ENCODE measurements at places on chromosomes 3 and 15.

GRCh38 chr3:131004603-131005002 lies 22.0 kb downstream of the ASTE1 start:
- no peak for DNase-seq

GRCh38 chr3:42043099-42043813 lies 47.9 kb upstream of the TRAK1 start:
- no peak for DNase-seq

- no peak for DNase-seq
Measured at GRCh38 chr15:31207246-31207645, 105.7 kb upstream of the TRPM1 start.

DNA sequence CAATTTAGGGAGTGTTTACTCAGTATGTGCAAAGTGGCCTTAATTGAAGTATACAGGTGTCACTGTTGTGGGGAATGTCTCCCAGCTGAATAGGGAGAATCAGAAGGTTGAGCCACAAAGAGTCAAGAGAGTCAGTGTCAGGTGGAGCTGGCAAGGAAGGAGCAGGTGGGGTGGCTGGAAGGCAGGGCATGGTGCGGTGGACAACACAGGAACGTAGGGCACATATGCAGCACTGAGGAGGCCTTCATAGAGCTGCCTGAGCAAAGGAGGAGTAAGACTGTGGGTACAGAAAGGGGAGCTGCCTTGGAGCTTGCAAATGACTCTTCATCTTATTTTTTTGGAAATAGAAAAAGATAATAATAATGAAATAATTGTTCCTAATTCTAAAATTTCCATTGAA lies 20.0 kb downstream of the ARHGEF3 start:
- DNase-seq = no peak

All from NCI-H187 (cell line).